ENCODE measurements at places on chromosomes 3 and 15.

DNA sequence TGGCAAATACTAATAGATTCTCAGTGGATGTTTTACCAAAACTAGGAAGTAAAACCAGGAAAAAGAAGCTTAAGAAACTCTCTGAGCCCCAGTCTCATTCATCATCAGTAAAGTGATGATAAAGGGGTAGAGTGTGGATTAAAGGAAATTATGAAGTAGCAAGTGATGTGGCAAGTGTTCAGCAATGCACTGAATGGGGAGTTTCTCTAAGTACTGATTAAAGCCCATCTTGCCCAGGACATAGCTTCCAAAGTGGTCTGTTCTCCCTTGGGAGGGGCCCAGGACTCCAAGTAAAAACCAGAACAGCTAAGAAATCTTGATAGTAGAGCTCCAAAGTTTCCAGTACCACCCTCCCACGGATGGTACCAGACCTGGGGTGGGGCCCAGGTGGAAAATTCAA, 137.3 kb downstream of the WNT5A start:
- no peak for DNase-seq

GRCh38 chr3:191356631-191357439, 26.5 kb upstream of the UTS2B start:
- DNase-seq, result no peak

GRCh38 chr3:184864000-184864399, 52.0 kb downstream of the VPS8 start:
- no peak for DNase-seq

GRCh38 chr3:125043599-125044151, 12.1 kb downstream of the HEG1 start:
- no peak for DNase-seq

DNA sequence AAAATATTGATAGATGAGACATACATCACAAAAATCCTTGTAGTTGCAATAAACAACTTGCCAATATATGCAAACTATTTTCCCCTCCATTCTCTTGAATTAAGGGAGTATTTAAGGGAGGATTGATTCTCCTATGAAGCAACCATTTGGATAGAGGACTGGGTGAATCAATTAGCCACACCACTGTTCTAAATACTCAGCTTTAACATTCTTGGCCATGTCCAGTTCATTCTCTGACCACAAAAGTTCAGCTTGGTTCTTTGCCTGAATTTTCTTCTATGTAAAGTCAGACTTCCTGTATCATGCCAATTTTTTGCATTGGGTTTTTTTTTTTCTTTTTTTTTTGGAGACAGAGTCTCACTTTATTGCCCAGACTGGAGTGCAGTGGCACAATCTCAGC, 15.8 kb upstream of the SEC11A start:
- DNase-seq, result no peak

- no peak for DNase-seq
These were observed 32.4 kb upstream of the RASGRF1 start for GRCh38 chr15:79122991-79123390.

GRCh38 chr3:53498806-53499641, 4.6 kb downstream of the CACNA1D start:
- DNase-seq, result no peak

- no peak for DNase-seq
These were observed 1357.1 kb downstream of the ZPLD1 start for GRCh38 chr3:103791786-103792515.

DNA sequence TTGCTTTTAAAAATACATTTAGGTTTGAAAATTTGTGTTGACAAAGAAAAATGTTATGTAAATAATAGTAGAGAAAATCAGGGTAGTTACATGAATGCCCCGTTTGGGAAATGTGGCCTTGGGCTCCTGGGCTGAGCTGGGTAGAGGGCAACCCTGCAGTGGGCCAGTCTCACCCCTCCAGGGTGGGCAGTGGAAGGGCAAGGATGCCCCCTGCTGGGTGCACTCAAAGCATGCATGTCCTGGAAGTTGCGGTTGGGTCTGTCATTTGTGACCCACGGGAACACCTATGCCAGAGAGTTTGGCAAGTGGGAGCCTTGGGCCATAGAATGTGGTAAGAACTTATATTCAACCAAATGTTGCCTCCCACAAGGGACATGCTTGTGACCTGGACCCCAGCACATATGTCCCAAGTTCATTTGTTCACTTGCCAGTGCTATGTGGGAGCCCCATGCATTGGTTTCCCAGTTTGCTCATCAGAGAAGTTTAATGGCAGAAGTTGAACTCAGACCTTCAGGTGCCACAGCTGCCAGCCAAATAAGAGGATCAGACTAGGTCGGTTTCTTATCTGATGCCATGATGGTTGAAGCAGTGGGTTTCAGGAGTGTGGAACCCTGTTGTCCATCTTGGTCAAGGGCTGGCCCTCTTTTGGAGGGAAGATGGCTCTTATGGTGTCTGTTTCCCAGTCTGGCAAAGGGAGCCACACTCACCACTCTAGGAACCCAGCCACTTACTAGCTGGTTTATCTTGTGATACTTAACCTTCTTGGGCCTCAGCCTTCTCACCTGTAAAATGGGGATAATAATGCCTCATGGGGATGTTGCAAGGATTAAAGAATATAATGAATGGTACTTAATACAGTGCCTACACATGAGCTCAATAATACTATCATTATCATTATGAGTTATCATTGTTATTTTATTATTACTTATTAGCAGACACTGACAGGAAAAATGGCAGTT, 2.5 kb upstream of the PLCB2 start:
- peak; percentile 81 for DNase-seq

GRCh38 chr3:99981138-99981537, 133.2 kb downstream of the FILIP1L start:
- no peak for DNase-seq

DNA sequence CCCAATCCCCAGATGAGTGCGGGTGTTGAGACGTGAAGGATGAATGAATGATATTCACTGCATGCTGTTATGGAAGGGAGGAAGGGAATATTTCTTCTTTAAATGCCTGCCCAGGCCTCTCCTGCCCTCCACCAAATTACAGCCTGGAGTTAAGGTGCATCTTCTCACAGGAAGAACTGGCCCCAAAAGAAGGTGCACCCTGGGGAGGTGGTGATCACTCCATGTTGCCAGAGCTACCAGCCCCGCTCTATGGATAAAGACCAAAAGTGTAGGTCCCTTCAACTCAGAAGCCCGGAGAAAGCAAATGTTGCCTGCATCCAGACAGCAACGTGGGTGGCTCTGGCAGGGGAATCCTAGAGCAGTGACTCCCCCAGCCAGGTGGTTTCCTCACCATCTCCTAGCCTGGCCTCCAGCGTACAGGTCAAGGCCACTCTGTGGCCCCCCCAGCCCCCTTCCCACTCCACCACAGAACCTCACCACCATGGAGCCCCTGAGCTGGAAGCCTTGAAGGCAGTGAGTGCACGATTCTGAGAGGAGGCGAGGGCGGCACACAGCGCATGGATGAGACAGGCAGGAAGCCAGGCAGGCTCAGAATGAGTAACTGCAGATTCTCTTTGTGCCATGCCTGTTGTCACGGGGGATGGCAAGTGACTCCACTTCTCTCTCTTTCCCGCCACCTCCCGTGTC, 3.5 kb upstream of the VIPR1 start:
- no peak for DNase-seq

- peak; percentile 62 for DNase-seq
These were observed 47.5 kb upstream of the LIMD1 start for GRCh38 chr3:45546716-45547701.

- no peak for DNase-seq
These were observed 938.4 kb downstream of the MCTP2 start for GRCh38 chr15:95169541-95170459.

- no peak for DNase-seq
These were observed 202.1 kb downstream of the TBL1XR1 start for GRCh38 chr3:176994891-176995781.

- no peak for DNase-seq
These were observed 34.1 kb upstream of the HES1 start for GRCh38 chr3:194101592-194102432.

- no peak for DNase-seq
These were observed 31.9 kb downstream of the STARD5 start for GRCh38 chr15:81291916-81292522.

DNA sequence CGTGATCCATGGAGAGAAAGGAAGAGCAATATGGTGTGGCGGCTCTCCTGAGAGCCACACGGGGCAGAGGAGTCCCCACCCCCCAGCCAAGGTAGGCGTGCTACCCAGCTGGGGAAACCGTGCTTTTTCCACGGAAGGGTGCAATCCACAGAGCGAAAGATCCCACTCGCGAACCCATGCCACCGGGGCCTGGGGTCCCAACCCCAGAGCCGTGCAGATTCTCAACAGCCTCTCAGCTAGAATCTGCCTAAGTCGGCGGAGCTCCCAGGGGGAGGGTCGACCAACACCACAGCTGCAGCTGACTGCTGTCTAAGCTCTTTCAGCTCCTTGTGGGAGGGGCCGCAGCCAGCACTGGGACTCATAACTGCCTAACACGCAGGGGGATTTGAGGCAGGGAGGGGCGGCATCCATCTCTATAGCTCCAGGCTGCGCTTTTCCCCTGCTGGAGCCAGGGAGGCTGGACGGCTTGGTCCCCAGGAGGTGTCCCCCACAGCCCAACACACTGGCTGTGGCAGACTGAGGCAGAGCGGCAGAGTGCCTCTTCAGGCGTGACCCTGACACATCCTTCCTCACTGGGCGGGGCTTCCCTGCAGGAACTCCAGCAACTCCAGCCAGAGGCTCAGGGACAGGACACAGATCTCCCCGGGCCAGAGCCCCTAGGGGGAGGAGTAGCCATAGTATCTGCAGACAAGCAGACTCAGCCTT, 107.6 kb upstream of the ZBTB20 start:
- DNase-seq, result no peak
